ENCODE measurements at places on chromosomes 6 and 20. TPM values are rescaled to one million over a fixed set of nuclear protein-coding genes. Genes with fewer than 3 reads are reported as not detected.

DNA sequence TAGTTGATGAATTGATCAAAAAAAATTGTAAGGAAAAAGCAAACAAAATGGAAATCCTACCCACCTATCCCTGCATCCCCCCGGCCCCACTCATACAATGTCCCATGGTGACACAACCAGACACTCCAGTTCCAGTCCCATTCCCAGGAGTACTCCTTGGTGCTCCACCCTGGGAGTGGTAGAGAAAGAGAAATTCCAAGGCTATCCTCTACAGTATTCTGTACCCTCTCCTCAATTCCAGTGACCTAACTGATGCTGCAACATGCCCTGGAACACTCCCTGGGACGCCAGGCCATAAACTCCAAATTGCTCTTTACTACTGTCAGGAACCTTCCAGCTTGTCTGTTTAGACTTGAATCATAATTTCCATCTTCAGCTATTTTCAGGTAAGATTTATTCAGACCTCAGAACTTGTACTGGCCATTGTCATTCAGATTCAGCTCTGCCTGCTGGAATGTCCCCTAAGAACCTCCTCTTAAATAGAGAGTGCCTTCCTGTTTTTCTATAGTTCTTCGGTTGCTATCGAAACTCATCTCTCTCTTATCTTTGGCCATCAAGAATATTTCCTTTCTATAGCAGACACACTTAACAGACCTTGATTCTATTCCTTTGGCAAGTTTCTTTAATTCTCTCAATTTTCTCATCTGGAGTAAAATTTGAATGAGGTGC lies 8.7 kb downstream of the GPX6 start:
- no peaks in the 10 kb centered on the region for H3K36me3 ChIP-seq
- no peak overlapping the region for H3K4me3 ChIP-seq
- no peak overlapping the region for H3K27ac ChIP-seq
- H3K27me3 ChIP-seq = no peaks in the 10 kb centered on the region
- peaks cover 14% of the 10 kb centered on the region for H3K4me1 ChIP-seq
- no peak for DNase-seq

DNA sequence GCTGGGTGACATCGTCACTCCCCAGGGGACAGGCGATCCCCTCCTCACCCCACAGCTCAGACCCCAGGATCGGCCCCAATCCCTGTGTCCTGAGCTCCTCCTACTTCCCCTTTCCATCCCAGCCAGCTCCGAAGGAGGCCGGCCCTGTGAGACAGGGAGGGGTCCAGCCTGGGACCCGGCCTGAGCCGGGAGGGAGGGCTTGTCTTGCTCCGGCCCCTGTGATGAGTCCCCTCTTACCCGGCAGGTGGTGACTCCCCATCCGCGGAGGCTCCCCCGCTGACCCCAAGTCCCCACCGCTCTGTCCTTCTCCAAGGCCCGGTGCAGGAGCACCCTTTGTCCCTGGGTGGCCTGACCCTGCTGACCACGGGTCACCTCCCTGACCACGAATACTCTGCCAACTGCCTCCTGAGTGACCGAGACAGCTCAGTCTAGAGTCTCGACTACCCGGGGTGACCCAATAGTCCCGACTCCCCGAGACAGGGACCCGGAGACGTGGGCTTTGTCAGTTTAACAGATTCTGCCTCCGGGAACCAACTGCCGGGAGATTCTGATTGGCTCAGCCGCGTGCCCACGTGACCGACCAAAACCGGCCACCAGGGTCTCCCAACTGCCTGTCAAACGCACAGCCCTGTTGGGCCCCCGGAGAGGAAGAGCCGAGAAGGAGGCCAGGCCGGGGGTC lies 187.4 kb upstream of the PROKR2 start:
- H3K4me3 ChIP-seq = no peak overlapping the region
- H3K27me3 ChIP-seq = peaks cover 3% of the 10 kb centered on the region
- no peaks in the 10 kb centered on the region for H3K36me3 ChIP-seq

The TUBB2B gene
- total RNA-seq = not detected

DNA sequence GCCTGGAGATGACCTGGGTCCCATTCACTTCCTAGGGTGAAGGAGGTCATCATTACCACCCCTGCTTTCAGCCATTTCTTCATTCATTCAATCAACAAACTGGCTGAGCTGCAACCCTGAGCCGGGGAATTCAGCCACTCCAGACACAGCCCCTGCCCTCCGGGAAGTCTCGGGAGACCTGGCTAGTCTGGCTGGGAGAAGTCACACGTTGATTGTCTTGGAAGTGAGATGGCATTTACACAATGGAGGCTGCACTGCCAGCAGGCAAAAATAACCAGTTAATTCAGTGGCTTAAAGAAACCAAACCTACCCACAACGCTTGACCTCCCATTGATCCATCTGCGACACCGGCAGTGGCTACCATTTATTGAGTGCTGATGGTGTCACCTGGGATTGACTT lies 2.0 kb upstream of the PMEPA1 start:
- peaks cover 17% of the 10 kb centered on the region for H3K4me1 ChIP-seq
- H3K27ac ChIP-seq = no peak overlapping the region
- no peak for DNase-seq
- no peaks in the 10 kb centered on the region for H3K36me3 ChIP-seq
- H3K27me3 ChIP-seq = no peaks in the 10 kb centered on the region
- H3K4me3 ChIP-seq = no peak overlapping the region

The RNF217 gene
- 0.86 TPM for total RNA-seq

The BMP7 gene
- total RNA-seq = not detected
